ENCODE measurements at places on chromosomes 5 and 9.

DNA sequence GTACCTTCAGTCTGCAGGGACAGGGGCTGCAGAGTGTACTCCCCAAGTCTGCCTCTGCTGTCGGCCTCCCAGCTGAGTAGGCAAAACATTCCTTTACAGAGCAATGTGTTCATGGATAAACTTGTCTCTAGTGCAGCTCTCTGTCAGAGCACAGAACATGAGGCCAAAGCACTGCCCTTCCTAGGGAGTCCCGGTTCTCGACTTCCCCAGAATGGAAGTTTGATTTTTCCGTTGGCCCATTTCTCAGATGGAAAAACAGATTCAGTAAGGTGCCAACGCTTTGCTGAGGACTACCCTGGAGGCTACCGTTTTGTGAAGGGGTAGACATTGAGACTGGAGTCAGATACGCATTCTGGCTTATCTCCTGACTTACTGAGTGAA, 422 bp upstream of the TRIM32 start:
- no peak for DNase-seq

GRCh38 chr5:72586788-72587530, 79.7 kb upstream of the ZNF366 start:
- peak; percentile 37 for DNase-seq

GRCh38 chr5:43769571-43770355, 166.8 kb downstream of the NNT start:
- peak; percentile 85 for DNase-seq

- DNase-seq: no peak
These were observed 34.1 kb upstream of the ARRDC3 start for GRCh38 chr5:91417219-91417618.

DNA sequence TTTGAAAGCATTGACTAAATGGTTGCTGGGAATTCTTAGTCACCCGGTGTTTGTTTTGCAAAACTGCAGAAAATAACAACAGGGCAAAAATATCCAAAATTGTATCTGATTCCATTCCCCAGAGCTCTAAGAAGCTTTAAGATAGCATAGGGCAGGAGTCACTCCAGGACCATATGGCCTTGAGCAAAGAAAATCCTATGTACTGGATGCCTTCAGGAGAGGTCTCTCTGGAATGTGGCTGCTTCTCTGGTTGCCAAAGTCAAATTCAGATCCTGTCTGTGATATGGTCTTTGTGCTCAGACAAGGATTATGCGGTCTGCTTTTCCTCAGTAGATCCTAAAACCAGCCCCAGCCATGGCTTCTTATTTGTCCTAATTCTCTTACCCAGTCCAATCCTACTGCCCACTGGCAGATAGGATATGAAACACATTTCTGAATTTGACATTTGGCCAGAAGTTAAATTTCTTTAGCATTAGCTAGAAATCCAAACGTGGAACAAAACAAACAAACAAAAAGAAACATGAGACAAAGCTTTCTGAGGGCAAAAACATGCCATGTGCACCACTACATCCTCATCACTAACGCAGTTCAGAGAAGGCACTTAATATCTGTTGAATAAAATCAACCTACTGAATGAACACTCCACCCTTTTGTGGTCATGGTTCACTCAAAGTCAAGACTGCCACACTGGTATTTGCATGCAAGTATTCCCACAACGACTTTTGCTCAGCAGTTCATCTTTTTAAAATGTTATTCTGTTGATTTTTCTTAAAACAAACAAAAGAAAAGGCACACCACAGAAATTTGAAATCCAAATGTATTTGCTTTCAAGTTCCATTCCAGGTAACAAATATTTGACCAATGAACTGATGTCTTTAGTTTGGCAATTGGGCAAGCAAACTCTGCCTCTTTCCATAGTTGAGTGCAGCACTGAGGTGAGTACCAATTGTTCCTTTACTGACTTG, 165.7 kb downstream of the TRPM6 start:
- DNase-seq: no peak

GRCh38 chr5:90855296-90856010, 296.9 kb downstream of the ADGRV1 start:
- no peak for DNase-seq

DNA sequence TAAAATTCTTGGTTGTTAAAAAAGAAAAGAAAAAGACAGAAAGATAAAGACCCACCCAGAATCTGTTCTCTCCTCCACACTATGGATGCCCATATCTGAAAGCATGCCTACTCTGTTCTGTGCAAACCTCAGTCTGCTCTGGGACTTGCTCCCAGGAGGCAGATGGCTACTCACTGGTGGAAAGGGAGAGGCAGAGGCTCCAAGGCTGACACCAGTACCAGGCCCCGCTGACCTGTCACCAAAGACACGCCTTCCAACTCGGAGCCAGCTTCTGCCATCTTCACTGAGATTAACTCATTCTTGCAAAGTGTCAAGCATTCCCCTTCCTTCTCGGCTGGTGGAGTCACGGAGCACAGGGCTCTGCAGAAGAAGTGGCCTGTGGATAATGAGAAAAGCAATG, 21.6 kb downstream of the SH3TC2 start:
- DNase-seq: no peak

GRCh38 chr9:126293522-126293889, 33.1 kb upstream of the MVB12B start:
- no peak for DNase-seq

DNA sequence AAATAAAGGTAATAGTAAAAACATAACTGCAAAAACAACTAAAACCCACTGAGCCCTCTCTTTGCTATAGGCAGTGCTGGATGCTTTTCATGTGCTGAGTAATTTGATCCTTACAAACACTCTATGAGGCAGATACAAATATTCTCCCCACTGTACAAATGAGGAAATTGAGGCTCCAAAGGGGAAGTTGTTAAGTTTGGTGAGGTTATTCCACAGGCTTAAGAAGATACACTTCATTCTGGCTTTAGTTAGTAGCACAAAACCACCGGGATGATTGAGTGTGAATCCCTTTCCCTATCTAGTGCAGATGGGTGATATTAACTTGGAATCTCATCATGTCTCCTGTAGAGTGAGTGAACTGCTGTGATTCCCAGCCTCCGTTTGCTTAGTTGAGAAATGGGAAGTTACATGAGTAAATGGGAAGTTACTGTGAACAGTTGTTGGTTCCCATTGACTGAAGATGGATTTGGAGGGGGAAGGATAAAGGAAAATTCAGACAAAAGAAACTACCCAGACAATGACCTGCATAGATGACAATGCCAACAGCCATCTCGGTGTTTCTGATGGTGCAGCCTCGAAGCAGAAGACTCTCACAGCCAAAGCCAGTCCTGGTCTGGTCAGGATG, 208.3 kb downstream of the ATP10B start:
- DNase-seq: no peak

GRCh38 chr9:13428766-13429165, 149.3 kb upstream of the MPDZ start:
- no peak for DNase-seq

- DNase-seq: peak; percentile 48
These were observed 14.6 kb upstream of the ACOT12 start for GRCh38 chr5:81408496-81408895.

DNA sequence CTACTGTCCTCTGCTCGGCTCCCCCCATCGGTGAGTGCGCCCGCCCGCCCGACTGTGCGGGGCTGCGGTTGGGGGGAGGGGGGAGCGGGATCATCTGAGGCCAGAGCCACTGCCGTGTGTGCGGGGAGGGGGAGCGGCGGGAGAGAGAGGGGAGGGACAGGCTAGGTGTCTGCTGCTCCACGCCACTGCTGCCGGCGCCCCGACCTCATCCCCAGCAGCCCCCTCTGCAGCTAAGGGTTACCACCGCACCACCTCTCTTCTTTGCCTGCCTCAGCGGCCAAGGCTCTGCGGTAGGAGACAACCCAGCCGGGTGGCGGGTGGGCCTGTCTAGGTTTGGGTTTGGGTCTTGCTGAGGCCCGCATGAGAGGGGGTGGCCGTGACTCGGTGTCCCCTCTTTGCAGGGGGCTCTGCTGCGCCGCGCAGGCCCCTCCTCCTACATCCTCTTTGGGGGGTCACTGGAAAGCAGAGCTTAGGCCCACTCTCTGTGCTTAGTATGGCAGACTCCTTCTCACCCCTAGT, 670 bp upstream of the PURA start:
- DNase-seq: peak; percentile 36

- DNase-seq: no peak
These were observed 106.3 kb upstream of the SNX2 start for GRCh38 chr5:122668552-122668951.

DNA sequence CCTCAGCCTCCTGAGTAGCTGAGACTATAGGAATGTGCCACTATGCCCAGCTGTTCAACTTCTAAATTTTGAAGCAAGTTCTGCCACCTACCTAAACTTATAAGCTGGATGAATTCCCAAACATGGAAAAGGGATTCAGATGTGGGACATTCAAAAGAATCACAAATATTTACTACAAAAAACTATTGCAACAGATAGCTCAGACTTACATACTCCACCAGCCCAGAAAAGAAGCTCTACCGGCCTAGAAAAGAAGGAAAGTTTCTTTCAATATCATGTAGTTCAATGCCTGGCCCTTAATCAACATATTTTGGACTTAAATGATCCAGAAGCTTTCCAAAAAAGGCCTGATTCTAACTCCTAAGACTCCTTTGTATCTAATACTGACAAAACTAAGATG, 23.8 kb downstream of the SH3RF2 start:
- DNase-seq: no peak

DNA sequence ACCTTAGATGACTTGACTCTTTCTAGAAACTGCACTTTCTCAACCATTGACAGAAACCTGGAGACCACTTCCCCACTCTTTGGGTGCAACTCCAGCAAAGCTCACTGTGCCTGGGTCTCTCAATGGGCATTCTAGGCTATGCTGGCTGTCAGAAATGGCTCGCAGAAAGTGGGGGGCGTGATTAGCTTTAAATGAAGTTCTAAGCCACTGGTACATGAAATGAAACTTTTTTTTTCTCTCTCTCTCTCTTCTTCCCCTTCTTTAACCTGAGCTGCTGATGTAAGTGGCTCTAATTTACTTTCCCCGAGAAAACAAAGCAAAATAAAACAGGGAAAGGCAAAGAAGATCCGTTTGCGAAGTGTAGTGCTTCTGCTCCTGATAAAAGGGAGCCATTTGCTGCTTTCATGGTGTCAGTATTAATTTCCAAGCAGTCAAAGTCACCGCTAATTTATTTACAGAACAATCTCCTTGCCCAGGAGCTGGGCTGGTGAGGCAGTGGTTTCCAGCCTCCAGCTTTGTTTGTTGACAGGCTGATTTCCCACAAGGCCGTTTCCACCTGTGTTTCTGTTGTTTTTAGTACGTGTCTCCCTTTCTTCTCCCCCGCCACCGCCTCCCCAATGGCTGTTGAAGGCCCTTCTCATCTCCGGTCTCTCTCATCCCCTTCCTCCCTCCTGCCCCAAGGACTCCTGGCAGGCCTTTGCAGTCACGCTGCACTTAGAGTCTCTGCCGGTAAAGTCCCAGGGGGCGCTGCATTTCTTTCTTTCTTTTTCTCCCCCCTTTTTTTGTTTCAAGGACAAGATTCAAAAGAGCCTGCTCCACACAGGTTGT, 422.9 kb downstream of the EBF1 start:
- no peak for DNase-seq

DNA sequence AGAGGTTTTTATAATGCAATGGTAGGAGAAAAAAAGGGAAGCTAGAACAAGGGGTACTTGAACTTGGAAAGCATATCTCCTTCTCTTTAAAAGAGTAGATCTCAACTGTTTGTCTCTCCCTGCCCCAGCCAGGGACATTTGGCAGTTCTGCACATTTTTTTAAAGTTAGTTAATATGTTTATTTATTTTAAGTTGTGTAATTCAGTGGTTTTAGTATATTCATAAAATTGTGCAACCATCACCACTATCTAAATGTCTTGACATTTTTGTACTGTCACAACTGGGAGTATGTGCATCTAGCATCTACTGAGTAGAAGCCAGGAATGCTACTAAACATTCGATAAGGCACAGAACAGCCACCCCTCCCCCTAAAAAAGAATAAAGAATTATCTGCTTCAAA, 103.5 kb upstream of the DPYSL3 start:
- peak; percentile 62 for DNase-seq

GRCh38 chr9:35868933-35869332, 1.3 kb downstream of the OR13J1 start:
- no peak for DNase-seq

- DNase-seq: no peak
These were observed 18.7 kb upstream of the SEMA6A start for GRCh38 chr5:116593340-116593739.

- no peak for DNase-seq
These were observed 513.2 kb upstream of the WWC1 start for GRCh38 chr5:167778228-167778627.

DNA sequence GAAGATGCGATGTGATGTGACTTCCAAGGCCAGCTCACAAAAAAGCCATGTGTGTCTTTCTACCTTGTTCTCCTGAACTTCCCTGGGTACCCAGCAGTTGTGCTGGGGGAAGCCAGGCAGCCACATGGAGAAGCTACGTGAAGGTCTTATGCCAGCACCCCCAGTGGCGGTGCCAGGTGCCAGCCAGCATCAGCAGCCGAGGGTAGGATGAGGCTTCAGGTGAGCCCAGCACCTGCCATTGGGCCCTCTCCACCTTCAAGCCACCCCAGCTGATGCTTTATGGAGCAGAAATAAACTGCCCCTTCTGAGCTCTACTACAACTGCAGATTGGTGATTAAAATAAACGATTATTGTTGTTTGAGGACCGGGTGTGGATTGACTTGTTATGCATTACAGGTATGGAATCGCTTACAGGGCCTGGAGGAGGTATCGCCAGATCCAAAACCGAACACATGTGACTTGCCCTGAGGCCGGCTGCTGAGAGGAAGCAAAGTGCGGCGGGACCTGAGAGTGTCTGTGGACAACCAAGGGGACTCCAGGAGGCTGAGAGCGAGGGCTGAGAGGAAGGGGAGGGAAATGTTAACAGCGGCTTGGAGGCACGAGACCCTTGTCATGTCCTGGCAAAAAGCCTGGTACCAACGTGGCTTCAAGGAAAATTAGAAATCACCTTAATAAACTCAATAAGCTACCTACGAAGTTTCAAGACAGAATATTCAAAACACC, 36.0 kb upstream of the OLFM1 start:
- no peak for DNase-seq

- peak; percentile 30 for DNase-seq
These were observed 215.2 kb downstream of the COMMD10 start for GRCh38 chr5:116299746-116300640.

DNA sequence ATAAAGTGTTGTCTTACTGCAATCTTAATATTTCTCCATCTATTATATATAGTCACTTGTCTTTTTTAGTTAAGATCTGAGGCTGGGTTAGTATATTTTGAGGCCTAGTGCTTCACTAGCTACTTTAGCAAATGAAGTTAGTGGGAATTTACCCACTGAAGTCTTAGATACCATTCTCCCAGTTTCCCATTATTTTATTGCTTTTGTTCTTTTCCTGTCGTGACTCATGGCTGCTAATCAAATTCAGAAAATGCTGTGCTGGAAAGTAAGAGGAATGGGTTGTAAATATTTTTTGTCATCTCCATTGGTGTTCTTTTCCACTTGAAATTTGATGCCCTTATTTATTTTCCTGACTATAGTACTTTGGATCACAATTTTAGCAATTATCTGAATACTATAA, 14.2 kb downstream of the TCERG1 start:
- peak; percentile 31 for DNase-seq

Data from fibroblast of skin of right biceps (primary cell).